Bronchial epithelial cell (primary cell): ENCODE measurements at places on chromosomes 13 and 19. TPM values are rescaled to one million over a fixed set of nuclear protein-coding genes. Genes with fewer than 3 reads are reported as not detected.
A peak's percentile ranks its signal among the peaks of the same experiment; 100 is the strongest.

CTXN1 gene
- total RNA-seq = 0.26 and 0.77 TPM in 2 replicates

CCL25 gene
- total RNA-seq = not detected in 2 replicates

CEACAM8 gene
- not detected in 2 replicates for total RNA-seq

ACP7 gene
- total RNA-seq = 0.53 and 0.77 TPM in 2 replicates

TMEM59L gene
- total RNA-seq = 0.13 and 0.79 TPM in 2 replicates

- DNase-seq = peak; percentile 65
Observed at GRCh38 chr13:76993021-76993420, 1.1 kb downstream of the CLN5 start.

DNA sequence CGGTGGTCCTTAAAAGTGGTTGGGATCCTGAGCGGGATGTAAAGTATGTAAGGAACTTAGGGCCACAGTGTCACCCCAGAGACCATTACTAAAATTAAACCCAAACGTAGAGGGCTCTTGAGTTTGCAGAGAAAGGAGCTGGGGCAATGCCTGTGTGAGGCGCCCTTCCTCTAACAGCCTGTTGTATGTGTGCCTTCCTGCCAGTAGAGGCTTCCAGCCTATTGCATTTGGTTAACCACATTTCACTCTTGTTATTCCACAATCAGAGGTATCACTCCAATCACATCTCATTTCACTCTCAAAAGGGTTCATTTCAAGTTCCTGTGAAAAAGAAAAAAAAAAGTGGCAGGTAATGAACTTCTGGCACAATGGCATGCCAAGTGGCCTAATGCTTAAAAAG, 29.4 kb downstream of the DIAPH3 start:
- DNase-seq = no peak

DNA sequence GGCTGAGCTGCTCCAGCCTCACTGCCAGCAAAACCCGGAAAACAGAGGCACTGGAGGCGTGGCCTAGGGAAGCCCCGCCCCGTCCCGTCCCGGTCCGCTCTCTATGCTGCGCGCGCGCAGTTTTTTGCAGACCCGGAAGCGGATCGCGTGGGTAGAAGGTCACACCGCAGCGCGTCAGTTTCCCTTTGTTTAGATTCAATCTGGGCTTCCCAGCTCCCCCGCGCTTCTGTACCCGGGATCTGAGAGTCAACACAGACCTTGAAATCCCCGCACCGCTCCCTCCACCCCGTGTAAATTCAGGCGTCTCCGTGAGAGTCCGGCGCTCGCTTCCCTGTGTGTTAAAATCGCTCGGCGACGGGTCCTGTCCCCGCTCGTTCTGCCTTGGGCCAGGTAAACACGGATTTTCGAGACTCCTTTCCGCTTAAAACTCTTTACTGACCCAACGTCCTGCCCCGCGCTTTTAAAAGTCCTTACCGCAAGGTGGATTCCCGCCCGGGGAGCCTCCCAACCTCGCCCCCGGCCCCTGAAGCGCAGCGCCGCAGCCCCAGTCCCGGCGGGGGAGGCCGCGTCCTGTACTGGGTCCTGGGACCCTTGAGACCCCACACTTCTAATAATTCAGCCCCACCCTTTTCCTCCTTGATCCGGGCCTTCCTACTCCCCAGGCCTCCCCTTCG, at the start of gene ZNF610:
ZNF610 (plus strand) TSS at position 127 of the 674 bp plus-strand sequence. CDS start 12,930 bp downstream, outside the sequence.
- DNase-seq = peak; percentile 50

DNA sequence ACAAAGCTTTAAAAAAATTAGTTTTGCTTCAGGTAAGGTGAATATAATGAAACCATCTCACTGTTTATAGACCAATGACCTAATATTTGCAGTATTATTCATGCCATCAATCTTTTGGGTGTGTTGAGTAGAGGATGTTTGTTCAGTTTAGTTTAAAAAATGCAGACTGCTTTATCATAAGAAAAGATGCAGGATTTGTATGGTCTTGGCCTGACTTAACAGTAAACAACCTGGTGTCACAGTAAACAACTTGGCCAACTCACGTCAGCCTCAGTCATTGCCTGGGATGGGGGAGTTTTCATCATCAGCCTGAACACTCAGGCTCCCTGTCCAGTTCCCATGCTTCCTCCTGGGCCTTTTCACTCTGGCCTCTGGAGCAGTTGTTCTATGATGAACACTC, 55.1 kb downstream of the LMO7 start:
- DNase-seq = peak; percentile 96

GRCh38 chr13:79709471-79709870, 228.5 kb downstream of the NDFIP2 start:
- no peak for DNase-seq

DNA sequence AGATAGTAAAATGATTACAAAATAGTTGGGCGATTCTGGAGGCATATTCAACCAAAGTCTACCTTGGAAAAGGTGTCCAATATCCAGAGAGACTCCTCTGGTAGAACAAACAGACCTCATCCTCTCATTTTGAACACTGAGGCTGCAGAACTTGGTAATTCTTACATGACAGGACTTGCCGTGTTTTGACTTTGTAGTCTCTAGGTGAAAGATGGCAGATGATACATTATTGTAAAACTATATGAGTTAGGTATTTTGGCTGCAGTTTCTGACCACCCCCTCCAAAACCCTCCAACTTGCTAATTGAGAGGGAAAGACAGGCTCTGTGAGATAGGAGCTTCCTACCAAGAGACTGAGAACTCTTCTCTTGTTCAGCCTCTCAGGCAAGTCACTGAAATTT, 22.6 kb downstream of the SAE1 start:
- DNase-seq = peak; percentile 69

- no peak for DNase-seq
Observed at GRCh38 chr19:10525636-10526035, 8.4 kb upstream of the S1PR5 start.
